Thoracic aorta (tissue), 2 donors: ENCODE measurements at places on chromosomes 2 and 18. TPM values are rescaled to one million over a fixed set of nuclear protein-coding genes. Genes with fewer than 3 reads are reported as not detected.

The ABHD1 gene
- 0.27 TPM for total RNA-seq

The ST8SIA3 gene
- not detected for total RNA-seq

The ERFE gene
- 1.5 TPM for total RNA-seq

The IL36A gene
- not detected for total RNA-seq

The DIPK1C gene
- total RNA-seq: not detected

The GALNT14 gene
- total RNA-seq: 1.6 TPM

DNA sequence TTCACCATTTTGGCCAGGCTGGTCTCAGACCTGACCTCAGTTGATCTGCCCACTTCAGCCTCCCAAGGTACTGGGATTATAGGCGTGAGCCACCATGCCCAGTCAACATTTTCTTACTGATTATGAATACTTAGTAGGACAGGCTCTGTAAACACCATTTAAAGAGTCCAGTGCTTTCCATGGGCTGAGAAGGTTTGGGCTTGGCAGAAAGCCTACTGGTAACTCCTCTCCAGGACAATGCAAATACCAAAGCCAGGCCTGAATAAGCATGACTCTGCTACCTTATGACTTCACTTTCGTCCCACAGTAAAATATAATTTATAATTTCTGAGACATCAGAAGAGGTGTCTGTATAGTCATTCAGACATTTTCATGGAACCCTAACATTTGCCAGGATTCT lies 60.2 kb upstream of the FAM117B start:
- DNase-seq: no peak

DNA sequence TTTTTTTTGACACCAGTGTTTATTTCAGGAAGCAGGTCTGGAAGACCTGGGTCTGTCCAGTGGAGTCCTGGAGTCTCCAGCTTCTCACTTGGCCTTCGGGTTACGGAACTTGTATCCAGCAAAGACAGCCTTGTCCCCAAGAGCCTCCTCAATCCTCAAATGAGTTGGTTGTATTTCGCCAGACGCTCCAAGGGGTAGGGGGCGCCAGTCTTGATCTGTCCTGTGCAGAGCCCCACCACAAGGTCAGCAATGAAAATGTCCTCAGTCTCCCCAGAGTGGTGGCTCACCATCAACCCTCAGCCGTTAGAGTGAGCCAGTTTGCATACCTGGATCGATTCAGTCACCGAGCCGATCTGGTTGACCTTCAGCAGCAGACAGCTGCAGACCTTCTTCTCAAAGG lies 21.9 kb downstream of the ASXL2 start:
- DNase-seq: no peak

- no peak for DNase-seq
These were observed 8.3 kb upstream of the ASB1 start for GRCh38 chr2:238418196-238418998.

GRCh38 chr18:24868311-24868710 lies 407.9 kb downstream of the HRH4 start:
- DNase-seq: no peak

- no peak for DNase-seq
These were observed 68.7 kb downstream of the TMEM247 start for GRCh38 chr2:46548103-46548486.
